Neural crest cell (in vitro differentiated cells): ENCODE measurements at places on chromosomes 7 and 10.

DNA sequence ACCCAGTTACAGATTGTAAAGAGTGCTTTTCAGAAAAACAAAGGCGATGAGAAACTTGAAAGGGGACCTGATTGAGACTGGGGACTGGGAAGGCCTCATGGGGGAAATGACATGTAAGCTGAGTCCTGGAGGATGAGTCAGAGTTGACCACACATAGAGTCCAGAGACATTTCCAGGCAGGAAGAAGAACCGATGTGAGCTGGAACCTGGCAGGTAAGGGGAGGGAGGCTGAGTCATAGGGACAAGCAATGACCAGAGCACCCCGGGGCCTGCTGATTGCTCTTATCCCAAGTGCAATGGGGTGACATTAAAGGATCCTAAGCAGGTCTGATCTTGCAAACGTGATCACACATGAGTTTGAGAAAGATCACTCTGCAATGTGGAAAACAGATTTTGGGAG is 11.7 kb downstream of the TLL2 start:
- DNase-seq = no peak

DNA sequence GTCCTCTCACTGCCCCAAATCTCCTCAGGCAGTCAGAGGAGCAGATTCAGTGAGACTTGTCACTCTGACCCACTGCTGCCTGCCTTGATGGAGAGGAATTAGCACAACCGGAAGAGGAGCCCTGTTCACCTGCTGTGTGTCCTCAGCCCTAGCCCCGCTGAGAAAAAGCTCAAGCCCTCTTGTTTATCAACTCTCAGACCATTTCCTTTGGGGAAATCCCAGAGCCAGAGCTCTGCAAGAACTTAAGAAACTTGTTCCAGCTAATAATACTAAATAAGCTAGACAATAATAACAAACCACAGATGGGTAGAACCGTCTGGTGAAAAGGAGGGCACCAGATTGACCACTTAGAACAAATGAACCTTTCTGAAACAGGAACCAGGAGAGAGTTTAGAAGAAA is 37.7 kb upstream of the ITGB1 start:
- DNase-seq = no peak

GRCh38 chr7:123573896-123574467 is 16.4 kb upstream of the NDUFA5 start:
- DNase-seq = no peak

- DNase-seq = no peak
Measured at GRCh38 chr7:5217851-5218331, 27.9 kb downstream of the WIPI2 start.

- no peak for DNase-seq
Measured at GRCh38 chr7:38893061-38893460, 15.9 kb downstream of the VPS41 start.

GRCh38 chr7:43636093-43636492 is 53.2 kb downstream of the STK17A start:
- DNase-seq = no peak

GRCh38 chr7:133827707-133828623 is 299.2 kb upstream of the LRGUK start:
- no peak for DNase-seq

DNA sequence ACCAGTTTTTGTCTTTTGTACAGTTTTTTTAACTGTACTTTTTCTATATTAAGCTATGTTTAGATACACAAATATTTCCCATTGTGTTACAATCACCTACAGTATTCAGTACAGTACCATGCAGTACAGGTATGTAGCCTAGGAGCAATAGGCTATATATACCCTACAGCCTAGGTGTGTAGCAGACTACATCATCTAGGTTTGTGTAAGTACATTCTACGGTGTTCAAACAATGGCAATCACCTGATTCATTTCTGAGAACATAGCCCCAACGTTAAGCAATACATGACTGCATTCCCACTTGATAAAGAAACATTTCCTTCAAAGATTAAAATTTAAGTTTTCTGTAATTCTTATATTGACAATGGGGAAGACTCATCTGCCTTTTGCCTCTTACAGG is 89.4 kb downstream of the TRIL start:
- no peak for DNase-seq

- no peak for DNase-seq
Measured at GRCh38 chr10:31773749-31774298, 154.8 kb downstream of the ARHGAP12 start.

DNA sequence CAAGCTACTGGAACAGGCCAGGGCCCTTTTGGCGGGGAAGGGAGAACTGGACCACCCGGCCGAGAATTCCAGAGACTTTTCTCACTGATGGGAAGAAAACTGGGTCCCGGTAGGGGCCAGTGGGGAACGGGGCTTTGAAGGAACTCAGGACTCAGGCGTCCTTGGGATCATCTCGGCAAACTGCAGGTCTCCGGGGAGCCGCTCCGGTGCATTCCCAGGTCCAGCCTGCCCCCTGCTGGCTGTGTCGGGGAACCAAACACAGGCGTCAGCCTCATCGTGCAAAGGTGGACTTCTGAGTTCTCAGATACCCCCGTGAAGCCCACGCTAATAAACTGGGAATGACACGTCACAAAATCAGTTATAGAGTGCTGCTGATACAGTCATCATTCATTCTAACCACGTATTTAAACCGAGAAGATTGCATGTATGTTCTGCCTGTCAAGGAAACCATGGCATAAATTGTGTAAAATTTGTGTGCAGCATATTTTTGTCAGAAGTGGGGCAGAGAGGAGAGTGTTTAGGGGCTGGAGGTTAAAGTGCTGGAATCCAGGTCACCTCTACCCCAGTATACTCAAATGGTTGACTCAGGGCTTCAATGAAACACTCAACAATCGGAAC is 76.1 kb upstream of the CPXM2 start:
- peak; percentile 88 for DNase-seq

DNA sequence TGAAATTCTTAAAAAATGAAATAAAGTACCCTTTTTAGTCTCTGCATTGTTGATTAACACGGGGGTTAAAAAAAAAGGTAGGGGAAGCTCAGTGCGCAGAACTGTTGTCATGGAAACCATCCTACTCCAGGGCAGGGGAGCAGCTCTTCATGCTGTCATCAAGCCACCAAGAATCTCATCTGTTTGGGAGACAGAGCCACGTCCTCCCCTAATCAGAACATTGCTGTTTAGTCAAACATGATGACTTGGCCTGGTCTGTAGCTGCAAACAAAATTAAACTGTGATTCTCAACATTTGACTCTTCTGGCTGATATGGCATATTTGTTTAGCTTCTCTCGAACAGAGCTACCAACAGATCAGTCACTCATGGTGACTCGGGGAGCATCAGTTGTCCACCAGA is 254.4 kb upstream of the KLF14 start:
- no peak for DNase-seq

DNA sequence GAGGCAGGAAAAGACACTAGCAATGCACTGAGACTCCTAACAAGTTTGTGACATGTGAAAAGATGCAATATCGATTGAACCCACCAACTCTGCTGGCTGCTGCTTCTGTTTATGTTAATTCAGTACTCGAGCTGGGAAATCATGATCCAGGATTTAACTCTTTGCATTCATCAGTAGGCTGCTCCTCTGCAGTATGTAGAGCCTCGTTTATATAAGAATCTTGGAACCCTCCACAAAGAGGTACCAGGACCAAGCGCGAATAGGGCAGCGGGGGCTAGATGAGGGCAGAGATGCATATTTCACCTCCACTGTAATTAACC is 7.8 kb downstream of the PRKAG2 start:
- DNase-seq = no peak

- no peak for DNase-seq
Measured at GRCh38 chr10:127485153-127485857, 63.8 kb upstream of the NPS start.

- no peak for DNase-seq
Measured at GRCh38 chr10:775245-776075, 86.0 kb upstream of the DIP2C start.

DNA sequence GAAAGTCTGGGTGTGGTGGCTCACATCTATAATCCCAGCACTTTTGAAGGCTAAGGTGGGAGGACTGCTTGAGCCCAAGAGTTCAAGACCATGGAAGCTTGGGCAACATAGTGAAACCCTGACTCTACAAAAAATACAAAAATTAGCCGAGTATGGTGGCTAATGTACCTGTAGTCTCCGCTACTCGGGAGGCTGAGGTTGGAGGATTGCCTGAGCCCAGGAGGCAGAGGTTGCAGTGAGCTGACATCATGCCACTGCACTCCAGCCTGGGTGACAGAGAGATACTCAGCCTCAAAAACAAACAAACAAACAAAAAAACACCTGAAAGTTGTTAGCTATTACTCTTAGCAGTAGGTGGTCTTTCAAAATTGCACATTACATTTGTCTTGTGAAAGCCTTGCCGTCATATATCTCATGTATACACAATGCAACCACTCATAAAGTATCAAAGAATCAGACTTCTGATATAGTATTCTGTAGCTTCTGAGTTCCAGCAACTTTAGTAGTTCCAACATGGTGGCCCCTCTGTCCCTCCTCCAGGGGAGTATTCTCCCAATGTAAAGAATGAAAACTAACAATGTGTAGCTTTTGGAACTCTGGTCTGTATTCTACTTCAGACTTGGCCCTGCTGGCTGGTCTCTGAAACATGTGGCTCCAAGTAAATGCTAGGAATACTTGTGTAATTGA is 101.5 kb downstream of the ZNF92 start:
- DNase-seq = no peak

GRCh38 chr7:113774182-113774807 is 144.5 kb downstream of the PPP1R3A start:
- DNase-seq = no peak

GRCh38 chr7:151436446-151437158 is 3.3 kb downstream of the CRYGN start:
- no peak for DNase-seq

DNA sequence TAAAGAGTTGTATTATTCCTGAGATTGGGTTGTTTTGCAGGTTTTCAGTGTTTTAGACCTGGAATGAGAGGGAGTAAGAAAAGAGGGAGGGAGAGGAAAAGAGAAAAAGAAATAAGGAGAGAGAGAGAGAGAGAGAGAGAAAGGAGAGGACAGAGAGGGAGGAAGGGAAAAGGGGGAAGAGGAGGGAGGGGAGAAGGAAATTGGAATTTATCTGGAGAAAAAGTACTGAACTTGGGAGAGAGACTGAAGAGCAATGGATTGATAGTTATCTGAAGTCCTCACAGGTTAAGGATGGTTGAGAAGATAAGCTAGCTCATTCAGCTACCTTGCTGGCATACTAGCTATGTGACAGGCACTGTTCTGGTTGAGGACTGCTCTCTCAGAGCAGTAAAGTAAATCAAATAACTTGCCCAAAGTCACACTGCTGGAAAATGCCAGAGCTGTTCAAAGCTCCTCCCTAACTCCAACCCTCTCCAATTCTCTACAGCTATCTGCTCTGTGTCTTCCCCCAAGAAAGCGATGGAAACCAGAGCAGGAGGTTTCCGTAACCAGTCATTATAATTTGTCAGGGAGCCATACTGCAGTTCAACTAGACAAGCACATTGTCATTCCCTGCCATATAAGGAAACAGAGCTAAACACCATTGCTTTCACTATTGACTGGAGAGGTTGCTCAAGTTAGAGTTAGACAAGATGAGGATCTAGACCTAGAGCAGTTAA is 10.7 kb downstream of the CALD1 start:
- no peak for DNase-seq

DNA sequence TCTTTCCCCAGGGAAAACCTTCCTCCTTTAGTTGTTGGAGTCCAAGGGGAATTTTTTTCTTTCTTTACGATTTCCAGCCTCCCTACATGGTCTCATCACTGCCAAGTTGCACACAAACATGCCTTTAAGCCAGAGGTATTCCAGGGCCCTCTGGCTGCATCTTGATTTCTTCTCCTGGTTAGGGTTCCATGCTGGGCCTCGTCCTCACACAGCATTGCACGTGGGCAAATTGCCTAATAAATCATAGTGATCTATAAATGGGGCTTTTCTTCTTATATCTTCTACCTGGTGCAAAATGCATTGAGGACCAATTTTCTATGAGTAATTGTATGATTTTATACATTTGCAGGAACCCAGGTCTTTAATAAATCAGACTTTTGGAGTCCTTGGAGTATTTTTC is 284.2 kb downstream of the C7orf25 start:
- DNase-seq = no peak

GRCh38 chr7:52463341-52463740 is 572.1 kb upstream of the POM121L12 start:
- DNase-seq = no peak

DNA sequence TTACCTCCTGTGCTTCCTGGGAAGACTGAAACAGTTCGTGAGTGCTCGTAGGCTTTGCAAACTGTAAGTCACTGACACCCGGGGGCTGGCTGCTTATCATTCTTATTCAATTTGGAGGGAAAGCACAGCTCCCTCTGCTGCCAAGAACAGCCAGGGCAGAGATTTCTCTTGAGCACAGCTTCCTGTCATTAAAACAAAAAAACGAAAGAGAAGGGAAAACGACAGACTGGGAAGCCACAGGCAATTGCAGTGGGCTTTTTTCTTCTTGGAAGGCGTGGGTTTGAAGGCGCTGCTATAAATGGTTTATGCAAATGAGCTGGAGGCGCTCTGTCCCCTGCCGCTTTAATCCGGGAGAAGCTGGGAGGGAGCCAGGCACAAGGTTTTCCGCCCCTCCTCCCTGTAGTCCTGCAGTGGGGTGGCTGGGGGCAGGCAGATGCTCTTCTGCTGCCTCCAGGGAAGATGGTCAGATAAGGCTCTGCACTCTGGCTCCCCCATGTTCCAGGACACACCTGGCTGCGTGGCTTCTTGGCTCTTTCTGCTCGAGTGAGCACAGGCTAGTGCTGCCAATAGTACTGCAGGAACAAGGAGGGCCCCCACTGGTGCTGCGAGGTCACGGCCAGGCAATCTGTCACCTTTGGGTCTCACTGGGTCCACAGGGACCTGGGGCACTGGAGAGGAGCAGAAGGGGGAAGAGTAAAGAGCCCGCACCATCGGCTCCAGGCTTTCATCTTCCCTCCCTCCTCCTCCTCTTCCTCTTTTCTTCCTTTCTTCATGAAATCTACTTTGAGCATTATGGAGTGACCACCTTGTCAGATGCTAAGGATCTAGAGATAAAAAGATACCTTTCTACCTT is 49.5 kb downstream of the NEURL1 start:
- DNase-seq = peak; percentile 16

DNA sequence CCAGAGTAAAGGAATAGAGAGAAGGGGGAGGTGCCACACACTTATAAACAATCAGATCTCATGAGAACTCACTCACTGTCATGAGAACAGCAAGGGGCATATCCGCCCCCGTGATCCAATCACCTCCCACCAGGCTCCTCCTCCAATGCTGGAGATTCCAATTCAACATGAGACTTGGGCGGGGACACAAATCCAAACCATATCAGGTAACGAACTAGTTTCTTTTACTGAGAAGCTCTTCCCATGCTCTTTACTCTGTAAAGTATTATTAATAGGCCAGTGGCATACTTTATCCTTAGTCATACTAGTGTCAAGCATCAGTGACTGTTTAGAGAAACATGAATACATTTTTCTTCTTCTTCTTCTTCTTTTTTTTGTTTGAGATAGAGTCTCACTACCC is 39.4 kb upstream of the ZNF488 start:
- no peak for DNase-seq

- DNase-seq = no peak
Measured at GRCh38 chr10:49281461-49281860, 17.5 kb upstream of the C10orf71 start.

DNA sequence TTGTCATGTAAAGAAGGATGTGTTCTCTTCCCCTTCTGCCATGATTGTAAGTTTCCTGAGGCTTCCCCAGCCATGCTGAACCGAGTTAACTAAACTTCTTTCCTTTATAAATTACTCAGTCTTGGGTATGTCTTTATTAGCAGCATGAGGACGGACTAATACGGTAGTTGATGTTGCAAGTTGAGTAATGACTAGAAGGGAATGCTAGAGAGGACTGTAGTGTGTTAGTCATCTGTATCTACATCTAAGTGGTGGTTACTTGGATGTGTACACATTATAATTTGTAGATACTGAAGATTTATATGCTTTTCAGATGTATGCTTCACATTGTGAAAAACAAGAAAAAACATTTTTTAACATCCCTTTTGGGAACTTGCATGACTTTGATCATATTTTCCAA is 244.6 kb downstream of the POLR1F start:
- DNase-seq = no peak
